ENCODE measurements at places on chromosomes 3 and 15. TPM values are rescaled to one million over a fixed set of nuclear protein-coding genes. Genes with fewer than 3 reads are reported as not detected.

The PTX3 gene
- not detected for total RNA-seq

- H3K27ac ChIP-seq, result no peak overlapping the region
- no peaks in the 10 kb centered on the region for H3K4me1 ChIP-seq
- H3K4me3 ChIP-seq, result no peak overlapping the region
- no peaks in the 10 kb centered on the region for H3K36me3 ChIP-seq
Measured at GRCh38 chr3:147197739-147198138, 208.6 kb downstream of the ZIC4 start.

DNA sequence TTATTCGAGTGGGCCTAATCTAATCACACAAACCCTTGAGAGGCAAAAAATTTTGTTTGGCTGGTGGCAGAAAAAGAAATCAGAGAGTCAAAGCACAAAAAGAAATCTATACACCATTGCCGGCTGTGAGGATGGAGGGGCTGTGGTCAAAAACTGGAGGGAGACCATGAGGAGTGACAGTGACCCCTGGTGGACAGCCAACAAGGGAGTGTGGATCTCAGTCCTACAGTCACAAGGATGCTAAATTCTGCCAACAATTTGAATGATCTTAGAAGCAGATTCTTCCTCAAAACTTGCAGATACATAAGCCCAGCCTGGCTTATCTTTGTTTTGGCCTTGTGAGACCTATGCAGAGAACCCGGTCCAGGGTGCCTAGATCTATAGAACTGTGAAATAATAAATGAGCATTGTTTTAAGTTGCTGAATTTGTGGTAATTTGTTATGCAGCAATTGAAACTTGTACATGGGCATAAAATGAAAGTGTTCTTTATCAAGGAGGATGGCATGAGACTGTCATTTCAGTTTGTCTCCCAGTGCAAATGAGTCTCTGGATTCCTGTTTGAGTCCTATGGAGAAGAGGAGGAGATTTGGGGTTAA, 103.0 kb upstream of the ARHGEF26 start:
- H3K27ac ChIP-seq, result no peak overlapping the region
- H3K36me3 ChIP-seq, result no peaks in the 10 kb centered on the region
- no peaks in the 10 kb centered on the region for H3K4me1 ChIP-seq
- H3K4me3 ChIP-seq, result no peak overlapping the region
- peaks cover 2% of the 10 kb centered on the region for H3K27me3 ChIP-seq

The C3orf20 gene
- total RNA-seq, result not detected

DNA sequence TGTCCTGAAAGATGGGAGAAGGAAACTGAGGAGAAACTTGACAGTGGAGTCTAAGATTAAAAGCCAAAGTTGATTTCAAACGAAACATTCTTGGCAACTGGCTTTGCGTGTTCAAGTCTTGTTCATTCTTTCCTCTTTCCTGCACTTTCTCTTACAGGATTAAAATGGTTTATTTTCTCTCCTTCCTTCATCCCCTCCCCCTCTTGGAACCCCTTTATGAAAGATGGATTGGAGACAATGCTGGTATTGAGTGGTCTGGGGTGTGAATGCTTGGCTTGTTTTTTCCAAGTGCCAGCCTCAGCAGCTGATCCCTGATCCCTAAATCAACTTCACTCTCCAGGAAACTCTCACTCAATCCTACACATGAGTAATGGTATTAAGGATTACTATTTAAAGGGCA, 703 bp upstream of the LSAMP start:
- H3K4me3 ChIP-seq, result no peak overlapping the region
- no peaks in the 10 kb centered on the region for H3K4me1 ChIP-seq
- H3K27me3 ChIP-seq, result peaks cover 10% of the 10 kb centered on the region
- no peak overlapping the region for H3K27ac ChIP-seq
- DNase-seq, result no peak

GRCh38 chr15:59355730-59356129, 16.9 kb downstream of the MYO1E start:
- H3K4me1 ChIP-seq, result peaks cover 39% of the 10 kb centered on the region
- no peak overlapping the region for H3K4me3 ChIP-seq
- H3K27me3 ChIP-seq, result peaks cover 35% of the 10 kb centered on the region
- H3K36me3 ChIP-seq, result peaks cover 6% of the 10 kb centered on the region

DNA sequence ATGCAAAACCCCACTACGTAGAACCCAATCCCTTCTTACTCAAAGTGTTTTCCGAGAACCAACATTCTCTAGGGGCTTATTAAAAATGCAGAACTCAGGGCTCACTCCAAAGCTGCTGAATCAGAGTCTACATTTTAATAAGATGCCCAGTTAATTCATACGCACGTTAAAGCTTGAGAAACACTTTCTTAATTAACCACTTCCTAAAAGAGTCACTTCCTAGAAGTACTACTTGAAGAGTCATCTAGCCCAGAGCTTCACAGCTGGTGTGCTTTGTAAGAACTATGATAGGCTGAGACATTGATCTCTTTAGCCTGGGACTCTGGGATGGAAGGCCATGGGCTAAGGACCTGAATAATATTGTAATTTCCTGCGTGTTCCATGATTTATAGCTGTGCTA, 9.0 kb downstream of the COL6A5 start:
- no peaks in the 10 kb centered on the region for H3K36me3 ChIP-seq
- peaks cover 9% of the 10 kb centered on the region for H3K27me3 ChIP-seq
- no peak for DNase-seq
- no peak overlapping the region for H3K27ac ChIP-seq

DNA sequence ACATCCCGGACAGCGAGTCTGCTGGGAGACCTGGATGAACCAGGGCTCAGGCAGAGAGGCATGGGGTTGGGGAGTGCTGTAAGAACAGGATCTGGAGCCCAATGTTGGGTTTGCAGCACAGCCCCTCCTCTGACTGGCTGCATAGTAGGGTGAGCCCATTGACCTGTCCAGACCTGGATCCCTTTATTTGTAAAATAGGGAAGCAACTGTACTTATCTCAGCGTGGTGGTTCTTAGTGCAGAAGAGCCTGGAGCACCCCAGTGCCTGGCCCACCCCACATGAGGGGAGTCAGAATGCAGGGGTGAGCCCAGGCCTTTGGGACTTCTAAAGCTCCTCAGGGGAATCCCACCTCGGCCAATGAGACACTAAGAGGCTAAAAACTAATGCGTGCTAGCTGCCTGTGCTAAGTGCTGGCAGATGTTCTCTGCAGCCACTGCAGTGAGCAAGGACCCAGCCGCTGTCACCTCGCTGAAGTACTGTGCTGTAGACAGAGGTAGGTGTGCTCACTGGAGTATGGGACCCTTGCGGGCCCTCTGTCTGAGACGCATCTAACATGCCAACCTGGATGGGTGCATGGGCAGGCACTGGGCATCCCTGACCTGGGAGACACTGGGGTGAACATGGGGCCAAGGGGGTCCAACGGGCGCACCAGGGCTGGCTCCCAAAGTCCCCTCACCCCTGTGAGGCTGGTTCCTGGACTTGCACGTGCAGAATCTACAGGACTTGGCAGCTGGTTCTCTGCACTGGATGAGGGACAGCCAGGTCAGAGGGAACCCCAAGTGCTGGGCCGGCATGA, 95.6 kb downstream of the ATP10A start:
- H3K4me3 ChIP-seq, result no peak overlapping the region
- DNase-seq, result no peak
- no peak overlapping the region for H3K27ac ChIP-seq
- peaks cover 7% of the 10 kb centered on the region for H3K4me1 ChIP-seq

GRCh38 chr3:4718179-4718736, 225.1 kb downstream of the ITPR1 start:
- no peak for DNase-seq
- H3K4me1 ChIP-seq, result peaks cover 30% of the 10 kb centered on the region
- no peak overlapping the region for H3K27ac ChIP-seq

DNA sequence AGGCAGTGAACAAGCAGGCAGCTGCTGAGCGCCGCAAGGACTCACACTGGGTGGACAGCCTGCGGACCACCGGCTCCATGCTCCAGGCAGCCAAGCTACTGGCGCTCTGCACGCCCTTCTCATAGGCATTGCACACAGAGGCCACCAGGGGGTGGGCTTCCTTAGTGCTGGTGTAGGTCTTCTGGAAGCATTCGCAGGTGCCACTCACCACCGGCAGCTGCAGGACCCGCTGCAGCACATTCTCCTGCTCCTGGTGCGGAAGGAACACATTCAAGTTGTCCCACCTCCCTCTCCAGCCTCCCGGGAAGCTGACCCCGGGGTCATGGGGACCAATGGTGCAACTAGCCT, 6.0 kb downstream of the PLIN1 start:
- no peaks in the 10 kb centered on the region for H3K4me1 ChIP-seq
- no peak overlapping the region for H3K4me3 ChIP-seq
- no peaks in the 10 kb centered on the region for H3K36me3 ChIP-seq
- peak; percentile 37 for DNase-seq
- no peaks in the 10 kb centered on the region for H3K27me3 ChIP-seq
- no peak overlapping the region for H3K27ac ChIP-seq

- peak overlapping the region; percentile 56 for H3K27ac ChIP-seq
- no peak overlapping the region for H3K4me3 ChIP-seq
- H3K36me3 ChIP-seq, result peaks cover 79% of the 10 kb centered on the region
- DNase-seq, result no peak
- peaks cover 59% of the 10 kb centered on the region for H3K4me1 ChIP-seq
- no peaks in the 10 kb centered on the region for H3K27me3 ChIP-seq
Measured at GRCh38 chr15:70083418-70083817, 14.3 kb downstream of the TLE3 start.

The SLC12A1 gene
- total RNA-seq, result not detected

DNA sequence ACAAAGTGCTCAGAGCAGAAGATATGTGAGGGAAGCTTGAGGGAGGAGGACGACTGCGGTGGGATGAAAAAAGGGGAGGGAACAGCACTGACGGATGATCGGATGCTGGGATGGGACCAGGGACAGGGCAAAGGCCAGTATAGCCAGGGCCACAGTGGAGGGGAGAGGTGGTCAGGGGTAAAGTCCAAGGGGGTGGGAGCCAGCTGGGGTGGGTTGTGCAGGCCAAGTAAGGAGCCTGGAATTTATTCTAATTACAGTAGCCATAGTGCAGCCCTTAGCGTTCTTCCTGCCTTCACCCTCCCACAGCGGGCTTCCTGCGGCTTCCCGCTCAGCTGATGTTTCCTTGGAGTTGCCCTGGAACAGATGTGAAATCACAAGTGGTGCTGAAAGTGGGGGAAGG, 7.6 kb upstream of the APEH start:
- no peak overlapping the region for H3K27ac ChIP-seq
- no peak overlapping the region for H3K4me3 ChIP-seq
- no peaks in the 10 kb centered on the region for H3K36me3 ChIP-seq
- no peak for DNase-seq

Measured in activated CD4-positive, alpha-beta T cell treated with anti-CD3 and anti-CD28 coated beads, Interleukin-2, amount 10 ng/mL, durations not matched to agents 7 days and 5 days (primary cell).